H9 (cell line): ENCODE measurements at places on chromosomes 2 and 18. TPM values are rescaled to one million over a fixed set of nuclear protein-coding genes. Genes with fewer than 3 reads are reported as not detected.
A peak's percentile ranks its signal among the peaks of the same experiment; 100 is the strongest.

DNA sequence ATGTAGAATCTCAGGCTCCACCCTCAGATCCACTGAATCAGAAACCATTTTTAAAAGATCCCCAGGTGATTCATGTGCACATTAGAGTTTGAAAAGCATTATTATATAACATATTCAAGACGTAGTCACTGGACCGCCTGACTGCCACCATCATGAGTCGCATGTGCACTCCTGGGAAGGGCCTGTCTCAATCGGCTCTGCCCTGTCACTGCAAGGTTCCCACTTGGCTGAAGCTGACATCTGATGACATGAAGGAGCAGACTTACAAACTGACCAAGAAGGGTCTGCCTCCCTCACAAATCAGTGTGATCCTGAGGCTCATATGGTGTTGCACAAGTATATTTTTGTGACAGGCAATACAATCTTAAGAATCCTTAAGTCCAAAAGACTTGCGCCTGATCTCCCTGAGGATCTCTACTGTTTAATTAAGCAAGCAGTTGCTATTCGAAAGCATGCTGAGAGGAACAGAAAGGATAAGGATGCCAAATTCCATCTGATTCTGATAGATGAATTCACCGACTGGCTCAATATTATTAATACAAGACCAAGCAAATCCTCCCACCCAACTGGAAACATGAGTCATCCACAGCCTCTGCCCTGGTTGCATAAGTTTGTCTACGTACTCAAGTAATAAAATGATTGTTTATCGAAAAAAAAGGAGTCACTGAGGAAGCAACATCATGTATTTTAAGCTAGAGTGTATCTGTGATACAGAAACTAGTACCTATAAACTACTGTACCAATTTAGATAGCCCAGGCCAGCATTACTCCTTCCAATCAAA, 26.2 kb downstream of the ATAD2B start:
- DNase-seq = no peak

The NPHP1 gene
- total RNA-seq = 2.1 and 2.8 TPM in 2 replicates

- no peak for DNase-seq
Measured at GRCh38 chr2:3585261-3586109, 9.4 kb upstream of the COLEC11 start.

- no peak for DNase-seq
Measured at GRCh38 chr2:207640160-207640559, 15.0 kb upstream of the METTL21A start.

- DNase-seq = no peak
Measured at GRCh38 chr2:222668494-222669154, 2.8 kb upstream of the MOGAT1 start.

DNA sequence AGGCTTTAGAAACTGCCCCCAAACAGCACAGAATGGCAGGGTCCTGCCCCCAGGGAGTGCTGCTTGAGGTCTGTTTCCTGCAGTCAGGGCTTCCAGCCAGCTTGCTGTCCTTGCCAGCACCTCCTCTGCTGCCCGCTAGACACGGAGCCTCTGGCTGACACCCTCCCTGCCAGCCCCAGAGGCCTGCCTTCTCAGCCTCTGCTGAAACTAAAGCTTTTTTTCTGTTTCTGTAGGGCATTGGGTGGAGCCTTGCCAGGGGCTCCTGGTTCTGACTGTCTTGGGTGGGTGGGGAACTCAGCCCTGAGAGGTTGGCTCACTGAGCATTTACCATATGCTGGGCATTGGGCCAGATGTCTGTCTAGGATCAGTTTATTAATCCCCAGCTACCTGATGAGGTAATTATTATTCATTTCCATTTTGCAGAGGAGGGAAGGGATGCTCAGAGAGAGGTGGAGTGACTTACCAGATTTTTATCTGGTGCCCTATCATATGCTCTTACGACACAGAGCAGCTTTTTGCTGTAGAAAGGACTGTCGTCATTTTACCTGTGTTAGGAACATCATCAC, 35.4 kb downstream of the INPP4A start:
- no peak for DNase-seq

- no peak for DNase-seq
Measured at GRCh38 chr2:21310493-21310892, 186.7 kb downstream of the TDRD15 start.

GRCh38 chr2:217331523-217332416, 471.9 kb upstream of the TNP1 start:
- peak; percentile 49 for DNase-seq

The FAM228A gene
- total RNA-seq = not detected in 2 replicates

GRCh38 chr18:13486284-13486683, 240.1 kb downstream of the FAM210A start:
- DNase-seq = no peak

- no peak for DNase-seq
Measured at GRCh38 chr2:164826293-164827243, 15.1 kb downstream of the COBLL1 start.

The IL1A gene
- 0.35 and 0.39 TPM in 2 replicates for total RNA-seq

- no peak for DNase-seq
Measured at GRCh38 chr18:45464619-45465018, 150.7 kb upstream of the SLC14A2 start.

The COL4A3 gene
- total RNA-seq = 0.15 and 0.64 TPM in 2 replicates

The GKN2 gene
- not detected in 2 replicates for total RNA-seq

GRCh38 chr18:29960539-29960938, 1082.0 kb downstream of the DSC3 start:
- no peak for DNase-seq
